ENCODE measurements at places on chromosomes 7 and 10.
A peak's percentile ranks its signal among the peaks of the same experiment; 100 is the strongest.

- no peak for DNase-seq
Observed at GRCh38 chr10:117350909-117351308, 24.3 kb downstream of the PDZD8 start.

GRCh38 chr7:158646766-158647474 is 57.7 kb downstream of the NCAPG2 start:
- DNase-seq = peak; percentile 61

DNA sequence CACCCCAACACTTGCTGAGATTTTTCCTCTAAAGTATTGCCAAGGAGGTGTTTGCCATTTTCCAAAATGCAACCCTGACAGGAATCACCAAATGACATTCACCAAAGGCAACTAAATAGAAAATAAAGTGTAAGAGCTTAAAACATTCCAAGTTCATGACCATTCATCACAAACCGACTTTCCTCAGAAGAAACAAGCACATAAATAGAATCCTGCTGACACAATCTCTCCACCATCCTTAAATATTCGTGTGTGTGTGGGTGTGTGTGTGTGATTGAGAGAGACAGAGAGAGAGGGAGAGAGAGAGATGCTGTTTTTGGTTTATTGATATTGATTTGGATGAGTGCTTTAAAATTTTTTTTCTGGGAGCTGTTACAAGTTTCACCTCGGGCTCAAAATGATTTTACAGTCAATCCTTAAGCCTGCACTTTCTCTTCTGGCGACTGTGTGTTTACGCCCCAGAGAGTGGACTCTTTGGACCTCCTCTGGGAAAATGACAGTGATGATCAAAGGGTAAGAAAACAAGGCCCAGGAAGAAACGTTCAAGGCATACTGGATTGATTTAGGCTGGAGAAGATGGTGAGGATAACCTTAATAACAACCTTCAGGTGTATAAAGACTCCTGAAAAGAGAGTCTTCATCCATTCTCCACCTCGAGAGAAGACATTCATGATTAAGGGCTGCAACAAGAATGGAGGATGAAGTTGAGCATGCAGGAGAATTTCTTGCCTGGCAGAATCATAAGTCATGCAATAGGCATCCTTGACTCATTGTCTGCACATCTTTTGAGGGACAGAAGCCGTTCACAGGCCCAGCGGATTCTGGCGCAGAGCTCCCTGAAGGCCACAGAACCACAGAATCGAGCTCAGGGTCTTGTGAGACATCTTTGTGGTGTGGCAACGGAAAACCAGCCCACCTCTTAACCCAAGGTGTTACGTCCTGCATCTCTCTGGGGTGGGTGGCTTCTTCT is 104.4 kb upstream of the FGFR2 start:
- no peak for DNase-seq

DNA sequence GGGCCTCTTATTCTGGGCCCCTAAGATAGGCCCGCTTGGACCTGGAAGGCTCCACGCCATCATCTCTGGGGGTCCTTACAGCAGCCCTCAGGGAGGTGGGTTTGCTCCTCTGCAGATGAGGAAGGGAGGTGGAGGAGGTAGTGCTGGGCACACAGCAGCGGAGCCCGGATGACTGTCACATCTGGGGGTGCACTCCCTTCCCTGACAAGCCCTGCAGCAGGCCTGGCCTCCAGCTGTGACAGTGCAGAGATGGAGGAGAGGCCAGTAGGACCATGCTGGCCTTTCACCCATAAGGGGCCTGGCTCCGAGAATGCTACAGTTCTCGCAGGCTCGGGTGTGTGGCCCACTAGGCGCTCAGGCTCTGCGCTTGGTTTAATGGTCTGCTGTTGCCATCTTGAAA is 9.2 kb downstream of the GDF2 start:
- no peak for DNase-seq

DNA sequence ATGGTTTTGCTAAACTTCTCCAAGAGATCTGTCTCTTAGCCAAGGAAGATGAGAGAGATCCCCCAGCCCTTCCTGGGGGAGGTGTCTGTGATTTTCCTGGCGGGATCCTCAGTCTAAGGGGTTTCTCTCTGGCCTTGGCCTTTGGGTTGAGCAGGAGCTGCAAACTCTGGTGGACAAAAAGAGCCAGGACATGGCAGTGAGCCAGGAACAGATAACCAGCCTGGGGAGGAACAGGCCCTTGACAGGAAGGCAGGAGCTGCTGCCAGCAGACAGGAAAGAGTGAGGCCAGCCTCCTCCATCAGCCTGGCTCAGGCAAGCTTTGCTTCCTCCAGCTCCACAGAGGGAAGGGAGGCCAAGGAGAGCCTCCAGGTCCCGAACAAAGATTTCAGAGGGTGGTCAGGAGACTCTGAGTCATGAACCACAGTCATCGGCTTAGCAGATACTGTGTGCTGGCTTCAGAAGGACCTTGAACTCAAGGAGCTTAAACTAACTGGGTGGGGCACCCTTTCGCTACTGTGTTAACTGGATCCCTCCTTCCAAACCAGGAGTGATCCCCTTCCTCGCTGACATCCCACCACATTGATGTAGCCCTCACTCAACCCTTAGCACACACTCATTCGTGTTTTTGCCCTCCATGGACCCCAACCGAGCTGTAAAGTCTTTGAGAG is 34.7 kb downstream of the DDIT4 start:
- no peak for DNase-seq

GRCh38 chr10:48493083-48493871 is 111.6 kb downstream of the ARHGAP22 start:
- peak; percentile 27 for DNase-seq

- DNase-seq = no peak
Observed at GRCh38 chr10:571688-572451, 117.6 kb downstream of the DIP2C start.

- DNase-seq = no peak
Observed at GRCh38 chr7:46610746-46611145, 689.7 kb upstream of the IGFBP3 start.

DNA sequence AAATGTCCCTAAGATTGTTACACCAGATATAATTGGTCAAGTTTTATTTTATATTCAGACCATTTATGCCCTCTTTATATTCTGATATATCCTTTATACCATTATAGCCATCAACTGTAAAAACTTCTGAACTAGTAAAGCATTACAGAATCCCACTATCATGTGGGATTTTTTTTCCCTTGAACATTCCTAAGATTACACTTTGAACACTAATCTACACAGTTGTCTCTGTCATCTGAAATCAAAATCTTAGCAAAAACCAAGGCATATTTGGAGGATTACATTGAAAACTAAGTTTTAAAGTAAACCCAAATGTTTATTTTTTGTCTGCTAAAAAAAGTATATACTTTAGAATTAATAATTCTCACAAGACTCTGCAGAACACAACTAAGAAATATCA is 116.2 kb upstream of the GPR22 start:
- no peak for DNase-seq

GRCh38 chr7:99374111-99375064 is at the start of gene ARPC1B:
ARPC1B (plus strand) TSS chr7:99374730; CDS start chr7:99385715, 10,985 bp downstream.
- DNase-seq = peak; percentile 85

GRCh38 chr10:48600645-48601505 is 4.0 kb downstream of the ARHGAP22 start:
- DNase-seq = no peak

- DNase-seq = no peak
Observed at GRCh38 chr7:151070574-151070960, 10.0 kb downstream of the FASTK start.

- DNase-seq = peak; percentile 35
Observed at GRCh38 chr10:79490400-79491142, 21.8 kb upstream of the EIF5AL1 start.

DNA sequence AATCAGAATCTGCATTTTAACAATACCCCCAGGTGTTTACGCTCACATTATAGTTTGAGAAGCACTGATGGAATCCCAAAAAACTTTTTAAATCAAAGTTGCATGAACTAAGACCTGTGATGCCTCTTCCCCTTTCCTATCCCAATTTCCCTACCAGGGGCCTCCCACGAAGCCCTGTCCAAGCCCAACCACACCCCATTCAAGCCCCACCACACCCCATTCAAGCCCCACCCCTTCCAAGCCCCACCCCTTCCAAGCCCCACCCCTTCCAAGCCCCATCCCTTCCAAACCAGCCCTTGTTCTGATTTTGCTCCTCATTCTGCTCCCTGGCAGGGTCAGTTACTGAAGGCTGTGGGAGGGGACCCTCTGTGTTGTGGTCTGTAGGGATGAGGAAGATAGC is 9.8 kb upstream of the AQP1 start:
- no peak for DNase-seq

DNA sequence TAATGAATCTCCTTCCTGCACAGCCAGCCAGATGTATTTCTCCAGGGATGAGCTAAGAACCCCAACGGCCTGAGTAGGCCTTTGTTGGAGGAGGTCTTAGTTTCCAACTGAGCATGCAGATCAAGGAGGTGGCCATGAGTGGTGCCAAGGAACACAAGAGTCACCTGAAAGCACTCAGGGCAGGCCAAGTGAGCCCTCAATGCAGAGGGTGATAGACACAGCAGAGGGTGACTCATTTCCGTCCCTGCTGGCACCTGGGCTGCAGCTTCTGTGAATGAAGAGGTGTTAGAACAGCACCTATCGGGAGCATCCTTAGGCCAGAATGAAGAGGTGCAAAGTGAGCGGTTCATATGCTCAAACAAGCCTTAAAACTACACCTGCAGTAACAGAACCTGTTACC is 211.8 kb downstream of the FRMD4A start:
- DNase-seq = no peak

DNA sequence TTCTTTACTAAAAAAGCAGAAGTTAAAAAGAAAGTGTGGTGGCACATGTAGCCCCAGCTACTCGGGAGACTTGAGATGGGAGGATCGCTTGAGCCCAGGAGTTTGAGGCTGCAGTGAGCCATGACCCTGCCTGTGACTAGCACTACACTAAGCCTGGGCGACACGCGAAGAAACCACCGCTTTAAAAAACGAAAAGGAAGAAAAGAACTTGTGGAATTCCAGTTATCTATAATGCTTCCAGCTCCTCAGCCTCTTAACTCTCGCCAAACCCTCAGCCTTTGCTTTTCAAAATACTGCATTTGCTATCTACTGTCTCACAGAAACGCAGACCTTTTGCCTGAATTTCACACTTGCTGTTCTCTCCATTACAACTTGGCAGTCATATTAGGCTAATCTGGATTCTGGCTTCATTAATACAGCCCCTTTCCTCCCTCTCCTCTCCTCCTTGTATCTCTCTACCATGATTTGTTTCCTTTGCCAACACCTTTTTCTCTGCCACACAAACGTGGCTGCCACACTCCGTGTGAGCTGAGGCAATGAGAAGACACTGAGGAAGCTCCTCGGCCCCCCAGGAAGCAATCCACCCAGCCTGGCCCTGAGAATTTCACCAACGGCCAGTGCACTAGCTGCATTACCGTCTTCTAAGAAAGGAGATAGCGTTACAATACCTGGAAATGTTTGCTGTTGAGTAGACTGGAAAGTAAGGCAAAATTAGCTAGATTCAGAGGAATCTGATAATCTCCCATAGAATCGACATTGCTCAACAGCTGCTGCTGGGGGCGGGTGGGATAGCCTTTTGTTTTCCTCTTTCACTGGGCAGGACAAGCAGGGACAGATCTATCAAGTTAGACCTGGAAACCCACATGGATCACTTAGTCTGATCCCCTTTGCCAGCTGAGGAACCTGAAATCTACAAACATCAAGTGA is 37.2 kb downstream of the CALML5 start:
- no peak for DNase-seq

DNA sequence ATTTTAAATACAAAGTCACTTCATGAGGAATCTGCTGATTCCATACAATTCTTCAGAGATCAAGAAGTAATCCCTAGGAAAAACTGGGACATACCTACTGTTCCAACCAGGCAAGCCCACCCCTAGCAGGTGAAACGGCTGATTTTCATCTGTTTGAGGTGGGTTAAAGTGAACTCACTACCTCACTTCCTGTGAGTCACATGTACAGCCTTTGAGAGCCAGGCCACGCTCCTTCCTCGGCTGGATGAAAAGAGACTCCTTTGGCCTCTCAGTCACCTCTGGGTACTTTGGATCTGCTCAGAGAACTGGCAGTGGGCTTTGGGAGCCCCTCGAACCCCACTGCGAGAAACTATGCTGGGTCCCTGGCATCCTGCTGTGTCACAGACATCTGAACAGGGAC is 68.2 kb downstream of the CHST15 start:
- no peak for DNase-seq

DNA sequence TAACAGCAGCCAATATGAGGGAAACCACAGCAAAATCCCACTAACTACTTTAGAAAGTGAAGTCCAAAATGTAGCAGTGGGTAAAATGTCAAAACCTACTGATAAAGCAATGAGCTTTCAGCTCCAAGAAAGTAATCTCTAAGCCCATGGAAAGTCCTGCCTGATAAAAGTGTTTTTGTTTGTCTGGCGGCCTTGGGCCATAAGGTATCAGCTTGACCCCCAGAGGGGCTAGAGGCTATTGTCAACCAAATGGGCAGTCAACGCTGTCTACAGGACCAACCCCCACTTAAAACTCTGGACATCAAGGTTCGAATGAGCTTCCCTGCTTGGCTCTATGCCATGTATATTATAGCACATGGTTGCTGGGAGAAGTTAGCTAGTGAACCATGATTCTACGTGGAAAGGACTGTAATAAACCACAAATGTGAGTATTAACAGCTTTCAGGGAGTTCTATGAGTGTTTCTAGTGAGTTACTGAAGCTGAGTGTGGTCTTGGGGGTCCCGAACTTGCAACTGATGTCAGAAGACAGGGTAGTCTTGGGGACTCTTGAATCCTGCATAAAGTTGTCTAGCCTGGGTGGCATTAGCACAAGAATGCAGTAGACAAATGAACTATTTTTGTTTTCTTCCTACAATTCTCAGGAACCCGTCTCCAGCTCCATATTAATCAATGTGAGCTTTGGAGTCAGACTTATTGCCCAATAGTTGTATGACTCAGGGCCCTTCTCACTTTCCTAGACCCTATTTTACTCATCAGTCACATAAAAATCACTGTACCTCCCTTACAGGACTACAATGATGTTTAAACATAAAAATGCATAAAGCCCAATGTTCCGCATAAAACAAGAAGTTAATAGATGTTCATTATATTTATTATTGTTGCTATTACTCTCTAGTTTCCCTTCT is 164.9 kb downstream of the DGKI start:
- DNase-seq = no peak

DNA sequence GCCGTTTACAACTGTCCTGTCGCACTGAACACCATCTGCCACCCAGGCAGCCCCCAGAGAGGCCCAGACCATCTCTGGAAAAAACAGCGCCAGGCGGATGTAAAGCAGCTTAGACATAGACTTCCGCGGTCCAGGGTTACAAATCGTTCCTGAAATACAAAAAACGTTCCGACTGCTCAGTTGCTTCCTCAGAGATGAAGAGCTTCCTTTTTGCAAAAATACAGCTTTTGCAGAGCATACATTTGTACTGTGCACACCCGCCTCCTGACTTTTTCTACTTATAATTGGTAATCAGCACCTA is 11.4 kb downstream of the DAGLB start:
- no peak for DNase-seq

GRCh38 chr10:8499312-8499711 is 444.8 kb downstream of the GATA3 start:
- no peak for DNase-seq

DNA sequence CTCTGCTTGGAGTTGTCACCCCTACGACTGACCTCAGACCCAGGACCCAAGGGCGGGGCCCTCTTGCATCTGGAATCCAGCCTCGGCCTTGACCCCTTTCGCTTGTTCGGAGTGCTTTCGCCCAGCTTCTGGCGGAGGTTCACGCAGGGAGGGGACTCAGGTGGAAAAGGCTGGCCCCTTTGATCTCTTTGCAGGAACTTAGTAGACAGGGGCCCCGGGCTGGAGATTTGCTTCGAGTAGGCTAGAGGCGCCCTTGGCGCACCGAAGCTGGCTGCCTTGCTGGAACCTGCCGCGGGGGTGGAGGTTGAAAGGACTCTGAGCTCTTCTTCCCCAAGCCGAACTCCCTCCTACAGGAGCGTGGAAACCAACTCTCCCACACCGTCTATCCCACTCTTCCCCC is 255.1 kb downstream of the OTUD1 start:
- peak; percentile 44 for DNase-seq

- DNase-seq = no peak
Observed at GRCh38 chr7:55349121-55349520, 16.0 kb upstream of the LANCL2 start.
